ENCODE measurements at places on chromosomes 6 and 20.

DNA sequence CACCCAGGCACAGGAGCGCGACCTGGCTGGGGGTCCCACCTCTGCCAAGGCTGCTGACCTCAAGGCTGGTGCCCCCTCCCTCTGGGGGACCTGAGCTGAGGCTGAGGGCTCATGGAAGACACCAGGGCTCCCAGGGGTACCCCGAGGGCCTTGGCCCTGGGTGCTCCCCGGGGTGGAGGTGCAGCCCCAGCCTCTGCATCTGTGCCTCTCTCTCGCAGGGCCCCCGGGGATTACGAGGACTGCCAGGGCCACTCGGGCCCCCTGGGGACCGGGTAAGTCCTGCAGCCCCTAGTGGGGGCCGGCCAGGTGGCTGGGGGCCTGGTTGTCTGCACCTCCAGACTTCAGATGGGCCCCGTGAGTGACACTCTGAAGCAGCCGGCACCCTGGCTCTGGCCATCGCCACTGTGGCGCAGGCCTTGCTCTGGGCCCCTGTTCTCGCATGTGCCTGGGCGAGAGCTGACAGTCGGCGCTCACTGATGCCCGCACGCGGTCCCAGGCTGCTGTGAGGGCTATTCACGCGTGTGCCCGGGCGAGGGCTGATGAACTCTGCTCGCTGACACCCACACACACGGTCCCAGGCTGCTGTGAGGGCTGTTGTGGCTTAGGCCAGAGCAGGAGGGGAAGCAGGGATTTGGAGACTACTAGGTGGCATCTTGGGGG lies 9.3 kb downstream of the COL9A3 start:
- no peak for DNase-seq

DNA sequence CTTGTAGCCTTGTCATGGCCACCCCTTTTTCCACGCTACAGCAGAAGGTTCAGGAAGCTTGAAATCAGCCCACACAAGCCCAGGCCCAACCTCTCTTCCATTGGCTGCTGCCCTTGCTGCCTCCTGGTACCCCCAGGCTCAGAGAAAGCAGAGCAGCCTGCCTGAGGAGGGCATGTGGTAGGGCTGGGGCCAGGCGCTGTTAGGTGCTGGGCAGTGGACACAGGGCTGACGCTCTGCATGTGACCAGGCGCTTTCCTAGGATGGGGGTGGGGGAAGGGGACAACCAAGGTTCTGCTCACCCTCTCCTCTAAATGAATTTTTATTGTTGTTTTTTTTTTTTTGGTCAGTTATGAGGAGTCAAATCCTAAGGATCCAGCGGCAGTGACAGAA lies 36.3 kb upstream of the ID1 start:
- no peak for DNase-seq

- no peak for DNase-seq
Observed at GRCh38 chr6:161101517-161101916, 109.9 kb downstream of the MAP3K4 start.

DNA sequence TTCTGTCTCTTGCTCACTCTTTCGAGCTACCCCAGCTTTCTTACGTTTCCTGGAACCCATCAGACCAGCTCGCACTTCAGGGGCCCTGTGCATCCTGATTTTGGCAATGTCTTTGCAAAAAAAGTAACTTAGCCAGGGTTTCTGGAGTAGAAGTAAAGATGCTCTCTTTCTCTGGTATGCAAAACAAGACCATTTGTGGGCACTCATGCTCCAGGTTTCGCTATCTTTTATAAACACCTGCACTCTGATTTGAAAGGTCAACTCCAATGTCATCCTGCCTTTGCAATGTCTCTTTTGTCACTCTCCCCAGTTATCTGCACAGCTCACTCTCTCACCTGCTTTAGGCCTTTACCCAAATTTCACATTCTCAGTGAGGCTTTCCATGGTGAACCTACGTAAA lies 869.1 kb downstream of the QKI start:
- DNase-seq: no peak

DNA sequence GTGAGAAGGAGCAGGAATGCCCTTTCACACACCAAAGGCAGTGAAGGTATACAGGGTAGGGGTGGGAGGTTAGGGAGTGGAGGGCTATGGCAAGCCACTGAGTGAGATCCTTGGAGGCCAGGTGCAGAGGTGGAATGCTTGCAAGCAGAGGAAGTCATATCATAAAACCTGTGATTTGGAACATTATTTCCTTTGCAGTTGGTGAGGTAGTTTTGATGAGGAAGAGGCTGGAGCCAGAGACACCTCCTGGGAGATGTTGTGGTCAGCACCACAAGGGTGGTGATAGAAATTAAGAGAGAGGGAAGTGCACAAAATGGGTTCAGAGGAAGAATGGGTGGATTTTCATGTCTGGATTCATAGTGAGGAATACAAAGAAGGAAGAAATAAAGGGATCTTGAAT lies 73.0 kb downstream of the PLCB4 start:
- no peak for DNase-seq

- peak; percentile 8 for DNase-seq
Observed at GRCh38 chr6:111013144-111013915, 31.5 kb downstream of the RPF2 start.

DNA sequence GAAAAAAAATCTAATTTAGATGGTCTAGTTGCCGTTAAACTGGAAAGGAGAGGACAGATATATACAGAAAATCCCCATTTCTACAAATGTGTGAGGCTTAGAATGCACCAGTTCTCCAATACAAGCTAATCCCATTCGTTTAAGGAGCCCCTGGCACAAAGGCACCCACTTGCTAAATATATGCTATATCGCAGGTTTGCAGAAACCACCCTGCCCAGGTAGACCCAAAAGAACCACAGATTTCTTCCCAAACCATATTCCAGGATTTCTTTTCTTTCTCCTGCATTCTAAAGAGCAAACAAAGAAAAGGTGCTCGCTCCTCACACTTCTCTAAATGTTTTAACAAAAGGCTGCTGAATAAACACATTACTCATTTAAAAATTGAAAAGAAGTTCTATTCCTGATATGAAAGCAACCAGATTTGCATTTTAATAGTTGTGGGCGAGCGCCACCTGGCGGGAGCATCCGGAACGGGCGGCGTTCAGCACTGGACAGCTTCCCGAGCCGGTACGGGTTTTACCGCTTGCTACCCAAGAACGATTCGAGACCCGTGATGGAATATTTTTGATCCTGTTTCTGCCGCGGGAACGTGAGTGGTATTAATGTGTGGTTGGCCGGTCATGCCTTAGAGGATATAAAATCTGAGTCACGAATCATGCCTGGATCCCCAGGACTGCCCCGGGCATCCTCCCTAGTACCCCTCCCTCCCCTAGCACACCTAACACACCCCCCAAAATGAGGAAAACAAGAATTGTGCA lies 2.1 kb downstream of the PTPRT start:
- peak; percentile 46 for DNase-seq

- peak; percentile 88 for DNase-seq
Observed at GRCh38 chr6:129744201-129744879, 34.4 kb upstream of the ARHGAP18 start.

Measured in fibroblast of skin of back (primary cell).